ENCODE measurements at places on chromosomes 12 and 14. TPM values are rescaled to one million over a fixed set of nuclear protein-coding genes. Genes with fewer than 3 reads are reported as not detected.

DNA sequence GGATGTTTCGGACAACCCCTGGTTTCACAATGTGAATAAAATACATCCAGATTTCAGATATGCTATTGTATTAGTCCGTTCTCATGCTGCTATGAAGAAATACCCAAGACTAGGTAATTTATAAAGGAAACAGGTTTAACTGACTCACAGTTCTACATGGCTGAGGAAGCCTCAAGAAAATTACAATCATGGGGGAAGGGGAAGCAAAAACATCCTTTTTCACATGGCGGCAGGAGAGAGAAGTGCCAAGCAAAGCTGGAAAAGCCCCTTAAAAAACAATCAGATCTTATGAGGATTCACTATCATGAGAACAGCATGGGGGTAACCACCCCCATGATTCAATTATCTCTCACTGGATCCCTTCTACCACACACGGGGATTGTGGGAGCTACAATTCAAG, 451.7 kb downstream of the MDGA2 start:
- no peak for DNase-seq

DNA sequence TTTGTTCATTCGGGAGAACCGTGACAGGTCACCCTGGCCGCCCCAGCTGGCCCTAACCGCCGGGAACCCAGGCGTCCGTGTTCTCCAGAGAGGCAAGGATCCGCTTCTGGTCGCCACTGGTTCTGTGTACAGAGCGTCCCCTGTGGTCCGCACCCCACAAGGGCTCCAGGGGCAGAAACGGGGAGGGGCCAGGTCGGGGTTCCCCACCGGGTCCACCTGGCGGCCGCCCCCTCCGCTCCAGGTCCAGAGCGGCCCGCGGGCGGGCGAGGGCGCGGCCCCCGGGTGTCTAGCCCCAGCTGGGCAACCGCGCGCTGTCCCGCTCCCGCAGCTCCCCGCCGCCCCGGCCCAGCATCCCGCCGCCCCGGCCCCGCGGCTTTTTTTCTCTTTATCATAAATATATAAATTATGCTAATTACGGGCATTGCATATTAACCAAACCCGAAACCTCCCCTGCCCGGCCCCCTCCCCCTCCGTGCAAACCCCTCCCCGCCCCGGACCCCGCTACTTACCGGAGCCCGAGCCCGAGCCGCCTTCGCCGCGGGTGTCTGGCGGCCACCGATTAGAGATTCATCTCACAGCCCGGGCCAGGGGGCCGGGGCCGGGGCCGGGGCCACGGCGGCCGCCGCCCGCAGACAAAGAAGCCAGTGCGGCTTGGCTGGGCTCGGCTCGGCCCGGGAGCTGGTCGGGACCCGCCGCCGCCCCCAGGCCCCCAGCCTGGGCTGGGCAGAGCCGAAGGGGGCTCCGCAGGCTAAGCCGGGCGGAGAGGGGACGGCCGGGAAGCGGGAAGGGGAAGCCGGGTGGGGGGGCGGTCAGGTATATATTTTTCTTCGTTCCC, 512 bp downstream of the POU6F1 start:
- DNase-seq, result peak; percentile 39

DNA sequence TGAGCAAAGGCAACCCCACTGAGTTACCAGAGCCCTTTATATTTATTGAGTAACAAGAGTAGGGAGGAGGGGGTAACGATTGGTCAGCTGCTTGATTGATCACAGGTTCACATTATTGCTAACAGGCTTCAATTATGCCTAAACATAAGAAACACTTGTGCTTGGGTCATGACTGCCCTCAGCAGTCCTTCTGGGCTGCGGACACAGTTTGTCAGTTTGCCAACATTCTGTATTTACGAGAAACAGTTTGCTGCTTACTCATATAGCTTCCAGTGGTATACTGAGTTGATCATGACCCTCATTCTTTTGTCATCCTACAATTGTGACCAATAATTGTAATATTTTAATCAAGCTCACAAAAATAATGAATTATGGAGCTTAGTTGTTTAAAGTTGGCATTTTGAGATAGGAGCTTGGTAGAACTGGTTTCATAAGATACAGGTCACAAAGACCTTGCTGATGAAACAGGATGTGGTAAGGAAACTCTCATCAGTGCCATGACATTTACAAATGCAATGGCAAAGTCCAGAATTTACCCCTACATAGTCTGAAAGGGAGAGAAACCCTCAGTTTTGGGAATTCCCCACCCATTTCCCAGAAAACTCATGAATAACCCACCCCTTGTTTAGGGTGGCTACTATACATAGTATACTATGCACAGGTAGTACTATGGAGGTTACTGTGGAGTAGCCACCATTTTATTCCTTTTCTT, 1421.0 kb upstream of the FLRT2 start:
- DNase-seq, result no peak

DNA sequence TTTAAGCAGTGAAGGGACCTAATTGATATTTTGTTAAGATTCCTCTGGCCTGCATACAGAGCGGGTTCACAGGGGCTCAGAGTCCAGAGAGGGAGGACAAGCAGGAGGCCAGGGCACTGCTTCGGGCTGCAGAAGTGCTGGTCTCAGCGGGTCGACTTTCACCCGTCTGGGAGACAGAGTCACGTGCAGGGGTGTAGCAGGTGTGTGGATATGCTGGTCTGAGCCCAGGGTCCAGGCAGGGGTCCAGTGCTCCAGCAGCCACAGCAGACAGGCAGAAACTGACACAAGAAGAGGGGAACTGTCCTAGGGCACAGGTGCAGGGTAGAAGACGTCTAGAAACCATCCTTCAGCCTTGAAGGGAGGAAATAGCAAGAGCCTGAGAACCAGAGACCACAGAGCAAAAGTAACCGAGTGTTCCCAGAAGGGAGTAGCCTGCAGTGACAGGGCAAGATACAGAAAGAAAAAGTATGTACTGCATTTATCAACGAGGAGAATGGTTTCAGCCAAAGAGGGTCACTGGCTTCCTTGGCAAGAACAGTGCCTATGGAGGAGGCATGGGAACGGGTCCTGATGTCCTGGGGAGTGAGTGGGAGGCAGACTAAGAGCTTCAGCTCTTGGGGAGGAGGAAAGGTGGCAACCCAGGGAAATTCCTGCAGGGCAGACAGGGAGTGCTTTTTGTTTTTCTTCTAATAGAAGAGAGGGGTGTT, 28.7 kb downstream of the FBXO21 start:
- DNase-seq, result no peak

GRCh38 chr14:63933711-63934110, 80.9 kb downstream of the SYNE2 start:
- DNase-seq, result no peak

DNA sequence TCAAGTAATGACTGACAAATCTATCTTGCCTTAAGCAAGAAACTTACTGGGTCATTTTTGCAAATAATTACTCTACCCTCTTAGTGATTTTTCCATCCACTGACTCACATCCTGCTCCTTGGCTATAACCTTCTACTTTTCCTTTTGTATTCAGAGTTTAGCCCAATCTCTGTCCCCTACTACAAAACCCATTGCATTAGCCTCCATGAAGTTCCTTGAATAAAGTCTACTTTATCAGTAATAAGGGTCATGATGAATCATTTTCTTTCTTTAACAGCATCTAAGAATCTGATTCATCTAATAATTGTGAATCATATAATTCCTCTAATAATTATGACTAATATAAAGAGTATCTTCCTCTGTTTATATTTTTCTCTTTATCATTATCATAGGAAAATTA, 132.6 kb downstream of the NTS start:
- DNase-seq, result no peak

- no peak for DNase-seq
Observed at GRCh38 chr14:67636361-67636919, 16.7 kb downstream of the ARG2 start.

- no peak for DNase-seq
Observed at GRCh38 chr12:69524331-69524630, 54.1 kb downstream of the FRS2 start.

DNA sequence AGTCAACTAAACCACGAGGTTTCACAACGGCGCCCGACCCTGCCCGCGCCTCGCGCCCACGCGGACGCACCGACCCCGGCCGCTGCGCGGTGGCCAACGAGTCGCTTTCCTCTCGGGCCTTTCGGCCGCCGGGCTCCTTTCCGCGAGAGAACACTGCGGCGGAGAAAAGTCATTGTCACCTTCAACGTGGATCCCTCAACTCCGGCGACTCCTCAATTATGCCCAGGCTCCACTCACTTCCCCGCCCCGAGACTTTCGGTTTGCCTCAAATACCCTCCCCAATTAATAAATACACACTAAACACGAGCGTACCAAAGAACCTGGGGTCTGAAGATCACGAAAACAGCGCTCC, 450 bp downstream of the SINHCAF start:
- no peak for DNase-seq

- DNase-seq, result no peak
Observed at GRCh38 chr14:93458234-93458633, 27.5 kb downstream of the UNC79 start.

DNA sequence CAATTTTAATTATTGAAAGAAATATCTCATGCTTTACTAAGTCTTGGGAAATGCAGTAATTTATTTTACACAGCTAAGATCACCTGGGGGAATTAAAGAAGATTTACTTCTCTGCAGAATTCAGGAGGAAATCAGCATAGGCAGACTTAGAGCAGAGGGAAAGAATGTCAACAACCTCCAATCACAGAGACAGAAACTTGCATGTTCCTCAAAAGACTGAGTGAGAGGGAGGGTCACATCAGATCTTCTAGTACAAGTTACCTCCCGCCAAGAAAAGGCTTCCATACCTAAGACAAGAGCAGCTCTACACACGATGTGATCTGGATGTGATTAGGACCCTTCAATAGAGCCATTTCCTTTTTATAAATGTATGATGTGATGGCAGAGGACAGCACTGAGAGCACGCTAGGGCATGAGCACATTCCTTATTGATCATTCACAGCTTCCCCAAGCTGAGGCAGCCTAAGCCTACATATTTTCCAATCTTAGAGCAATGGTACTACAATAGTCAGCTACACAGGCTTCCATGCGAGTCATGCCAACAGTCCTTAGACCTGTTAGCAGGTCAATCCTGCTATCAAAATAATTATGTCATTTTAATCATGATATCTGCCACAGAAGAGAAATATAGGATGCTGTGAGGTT, 403.3 kb downstream of the ETNK1 start:
- no peak for DNase-seq

Gene SPATS2
- total RNA-seq, result 25.7 TPM

Gene PNMA1
- 22.0 TPM for total RNA-seq

Gene KRT85
- not detected for total RNA-seq
